ENCODE measurements at places on chromosomes 13 and 19. TPM values are rescaled to one million over a fixed set of nuclear protein-coding genes. Genes with fewer than 3 reads are reported as not detected.
A peak's percentile ranks its signal among the peaks of the same experiment; 100 is the strongest.

- peak overlapping the region; percentile 62 for H3K27ac ChIP-seq
- peaks cover 37% of the 10 kb centered on the region for H3K4me1 ChIP-seq
- peak overlapping the region; percentile 22 for H3K4me3 ChIP-seq
- H3K36me3 ChIP-seq, result peaks cover 7% of the 10 kb centered on the region
- no peak for DNase-seq
- no peaks in the 10 kb centered on the region for H3K27me3 ChIP-seq
Measured at GRCh38 chr19:18160493-18160970, 7.6 kb downstream of the PIK3R2 start.

DNA sequence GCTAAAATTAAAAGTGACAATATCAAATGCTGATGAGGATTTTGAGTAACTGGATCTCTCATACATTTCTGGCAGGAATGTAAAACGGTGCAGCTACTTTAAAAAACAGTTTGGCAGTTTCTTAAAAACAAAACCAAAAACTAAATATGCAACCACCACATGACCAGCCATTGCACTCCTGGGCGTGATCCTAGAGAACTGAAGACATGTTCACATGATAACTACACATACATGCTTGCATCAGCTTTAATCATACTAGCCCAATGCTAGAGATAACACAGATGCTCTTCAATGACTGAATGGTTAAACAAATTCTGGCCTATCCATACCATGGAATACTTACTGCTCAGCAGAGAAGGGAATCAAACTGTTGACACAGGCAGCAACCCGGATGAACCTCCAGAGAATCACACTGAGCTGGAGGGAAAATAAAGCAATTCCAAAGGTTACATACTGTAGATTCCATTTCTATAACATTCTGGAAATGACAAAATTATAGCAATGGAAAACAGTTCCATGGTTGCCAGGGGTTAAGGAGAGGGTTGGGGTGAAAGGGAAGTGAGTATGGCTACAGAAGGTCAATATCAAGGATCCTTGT, 25.5 kb upstream of the NAXD start:
- no peaks in the 10 kb centered on the region for H3K27me3 ChIP-seq
- H3K27ac ChIP-seq, result peak overlapping the region; percentile 61
- DNase-seq, result no peak
- peaks cover 29% of the 10 kb centered on the region for H3K4me1 ChIP-seq
- no peak overlapping the region for H3K4me3 ChIP-seq
- no peaks in the 10 kb centered on the region for H3K36me3 ChIP-seq

DNA sequence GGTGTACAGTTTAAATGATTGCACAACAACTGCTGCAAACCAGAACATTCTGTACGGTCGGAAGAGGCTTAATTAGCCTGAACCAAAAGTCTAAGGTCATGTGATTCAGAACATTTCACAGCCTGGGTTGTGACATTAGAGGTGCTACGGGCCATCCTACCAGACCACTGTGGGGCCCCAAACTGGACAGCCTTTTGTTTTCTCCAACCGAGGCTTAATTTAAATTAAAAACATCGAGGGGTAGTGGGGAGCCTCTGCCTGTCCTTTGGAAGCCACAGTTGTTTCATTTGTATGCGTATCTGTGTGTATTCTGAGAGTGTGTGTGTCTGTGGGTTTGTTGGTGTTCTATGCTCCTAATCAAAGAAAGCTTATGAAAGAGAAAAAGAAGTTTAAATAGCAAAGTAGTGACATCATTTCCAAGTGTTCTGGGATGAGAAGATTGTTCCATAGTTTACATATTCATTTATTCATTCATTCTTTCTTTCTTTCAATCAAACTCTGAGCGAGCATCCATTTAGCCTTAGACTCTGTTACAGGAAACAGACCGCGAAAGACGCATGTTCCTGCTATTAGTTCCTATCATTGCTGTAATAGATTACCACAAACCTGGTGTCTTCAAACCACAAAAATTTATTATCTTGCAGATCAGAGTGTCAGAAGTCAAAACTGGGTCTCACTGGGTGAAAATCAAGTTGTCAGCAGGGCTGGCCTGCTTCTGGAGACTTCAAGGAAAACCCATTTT, 444.8 kb downstream of the FOXO1 start:
- peaks cover 2% of the 10 kb centered on the region for H3K4me1 ChIP-seq
- DNase-seq, result no peak
- no peaks in the 10 kb centered on the region for H3K36me3 ChIP-seq
- H3K27me3 ChIP-seq, result peaks cover 3% of the 10 kb centered on the region
- no peak overlapping the region for H3K27ac ChIP-seq
- no peak overlapping the region for H3K4me3 ChIP-seq

DNA sequence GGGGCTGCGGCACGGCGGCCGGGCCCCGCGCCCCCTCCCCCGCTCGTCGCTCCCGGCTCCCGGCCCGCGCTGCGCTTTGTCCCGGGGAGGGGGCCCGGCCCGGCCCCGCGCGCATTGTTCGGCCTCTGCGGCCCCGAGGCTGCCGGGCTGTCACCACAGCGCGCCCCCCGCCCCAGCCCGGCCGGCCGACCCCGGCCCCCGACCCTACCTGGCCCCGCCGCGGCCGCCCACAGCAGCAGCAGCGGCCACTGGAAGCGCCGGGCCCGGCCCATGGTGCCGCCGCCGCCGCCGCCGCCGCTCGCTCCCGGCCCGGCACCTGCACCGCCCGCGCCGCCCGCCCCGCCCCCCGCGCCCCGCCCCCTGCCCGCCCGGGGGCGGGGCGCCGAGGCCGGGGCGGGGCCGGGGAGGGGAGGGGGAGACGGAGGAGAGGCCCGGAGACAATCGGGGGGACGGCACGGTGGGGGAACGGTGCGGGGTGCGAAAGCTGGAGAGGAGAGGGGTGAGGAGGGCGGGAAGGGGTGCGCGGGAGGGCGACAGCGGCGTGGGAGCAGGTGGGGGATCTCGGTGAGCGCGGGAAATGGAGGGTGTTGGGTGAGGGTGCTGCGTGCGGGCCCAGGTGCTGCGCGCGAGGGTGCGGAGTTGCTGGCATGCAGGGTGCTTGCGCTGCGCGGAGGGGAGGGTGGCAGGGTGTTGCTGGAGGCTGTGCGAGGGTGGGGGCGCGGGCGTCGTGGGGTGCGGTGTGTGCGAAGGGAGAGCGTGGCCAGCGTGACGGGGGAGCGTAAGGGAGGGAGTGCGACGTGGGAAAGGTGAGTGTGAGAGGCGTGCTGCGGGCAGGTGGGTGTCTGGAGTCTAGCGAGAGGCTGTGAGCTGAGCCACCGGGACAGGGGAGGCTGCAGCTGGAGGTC, at the start of gene CADM4:
Gene CADM4, minus strand, starts transcription at position 332 of the 905 bp plus-strand sequence. Its CDS starts 60 bp downstream, at position 272.
- H3K4me1 ChIP-seq, result peaks cover 20% of the 10 kb centered on the region
- no peak within 1 kb of the TSS for H3K27ac ChIP-seq
- H3K4me3 ChIP-seq, result peak within 1 kb of the TSS; percentile 77
- DNase-seq, result no peak

GRCh38 chr13:114122591-114123211, 9.7 kb downstream of the RASA3 start:
- no peaks in the 10 kb centered on the region for H3K27me3 ChIP-seq
- peak overlapping the region; percentile 52 for H3K27ac ChIP-seq
- H3K36me3 ChIP-seq, result peaks cover 3% of the 10 kb centered on the region
- DNase-seq, result no peak
- H3K4me3 ChIP-seq, result no peak overlapping the region

GRCh38 chr13:42177189-42177588, 94.8 kb upstream of the AKAP11 start:
- H3K36me3 ChIP-seq, result peaks cover 30% of the 10 kb centered on the region
- no peak for DNase-seq
- no peak overlapping the region for H3K4me3 ChIP-seq
- H3K27me3 ChIP-seq, result no peaks in the 10 kb centered on the region
- no peak overlapping the region for H3K27ac ChIP-seq

DNA sequence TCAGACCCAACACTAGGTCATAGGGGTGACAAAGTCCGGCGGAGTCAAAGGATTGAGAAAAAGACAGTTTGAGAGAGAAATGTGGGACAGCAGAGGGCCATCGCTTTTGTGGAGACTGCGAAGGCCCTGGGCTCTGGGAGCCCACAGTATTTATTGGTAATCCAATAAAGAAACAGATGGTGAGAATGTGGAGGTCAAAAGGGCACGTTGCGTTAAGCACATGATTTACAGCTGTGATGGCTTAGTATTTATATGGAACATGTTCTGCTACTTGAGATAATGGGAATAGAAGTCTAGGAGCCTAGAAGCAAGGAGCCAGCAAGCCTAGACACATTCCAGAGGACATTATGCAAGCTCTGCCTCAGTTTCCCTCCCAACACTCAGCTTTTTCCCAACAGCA, 2521.1 kb downstream of the PCDH9 start:
- DNase-seq, result no peak
- H3K4me3 ChIP-seq, result no peak overlapping the region
- peaks cover 3% of the 10 kb centered on the region for H3K4me1 ChIP-seq

DNA sequence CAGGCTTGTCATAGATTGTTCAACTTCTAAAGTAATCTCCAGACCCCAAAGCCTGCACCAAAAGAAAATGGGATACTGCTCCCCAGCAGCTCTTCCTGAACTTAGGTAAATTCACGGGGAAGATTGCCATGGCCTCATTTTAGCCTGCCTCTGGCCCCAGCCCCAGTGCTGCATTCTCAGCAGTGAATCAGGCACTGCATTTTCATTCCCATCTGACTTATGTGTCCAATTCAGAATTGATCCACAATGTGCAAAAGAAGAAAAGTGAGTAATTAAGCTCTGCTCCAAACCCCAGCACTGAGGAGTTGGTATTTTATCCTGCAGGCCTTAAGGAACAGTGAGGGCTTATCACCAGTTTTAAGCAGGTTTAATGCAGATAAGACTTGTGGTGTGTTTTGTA, 176.4 kb downstream of the KCTD12 start:
- no peaks in the 10 kb centered on the region for H3K27me3 ChIP-seq
- no peak for DNase-seq
- no peak overlapping the region for H3K4me3 ChIP-seq
- H3K27ac ChIP-seq, result peak overlapping the region; percentile 52

Gene FLT1
- total RNA-seq, result 3.8 TPM

Gene CAB39L
- 7.4 TPM for total RNA-seq

Gene SPRED3
- 5.9 TPM for total RNA-seq

Gene RNF17
- not detected for total RNA-seq
